Gastrocnemius medialis (tissue), 4 donors: ENCODE measurements at places on chromosomes 11 and 22. TPM values are rescaled to one million over a fixed set of nuclear protein-coding genes. Genes with fewer than 3 reads are reported as not detected.

Gene OR52I2
- total RNA-seq = not detected

Gene COA4
- total RNA-seq = 80.6 TPM

- H3K27me3 ChIP-seq = no peaks in the 10 kb centered on the region
- H3K4me3 ChIP-seq = peak within 1 kb of the TSS; percentile 92
- DNase-seq = peak; percentile 96
Observed at GRCh38 chr22:20916916-20917810, at the start of gene CRKL. Gene CRKL, plus strand, starts transcription at chr22:20917407. Its CDS starts 528 bp downstream, at chr22:20917935.

GRCh38 chr11:57205041-57205641 lies 23.4 kb downstream of the LRRC55 start:
- H3K36me3 ChIP-seq = no peaks in the 10 kb centered on the region
- H3K27ac ChIP-seq = no peak overlapping the region
- no peak overlapping the region for H3K4me3 ChIP-seq
- no peak for DNase-seq
- peaks cover 35% of the 10 kb centered on the region for H3K4me1 ChIP-seq

DNA sequence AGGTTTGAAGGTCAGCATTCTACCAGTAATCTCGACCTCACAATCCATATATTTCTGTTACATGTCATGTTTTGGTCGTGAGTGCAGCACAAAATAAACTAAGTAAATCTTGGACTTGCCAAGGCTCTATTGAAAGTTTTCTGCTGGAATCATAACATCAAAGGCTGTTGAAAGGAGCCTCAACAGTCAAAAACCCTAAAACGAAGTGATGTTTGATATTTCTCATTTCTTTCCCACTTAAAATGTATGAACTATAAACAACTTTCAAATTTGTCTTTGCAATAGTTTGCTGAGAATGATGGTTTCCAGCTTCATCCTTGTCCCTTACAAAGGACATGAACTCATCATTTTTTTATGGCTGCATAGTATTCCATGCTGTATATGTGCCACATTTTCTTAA lies 1118.5 kb downstream of the LRRC4C start:
- H3K4me3 ChIP-seq = no peak overlapping the region
- H3K4me1 ChIP-seq = no peaks in the 10 kb centered on the region
- no peak for DNase-seq

GRCh38 chr11:83093634-83094033 lies 21.9 kb upstream of the RAB30 start:
- DNase-seq = no peak
- peaks cover 19% of the 10 kb centered on the region for H3K4me1 ChIP-seq
- H3K27ac ChIP-seq = peak overlapping the region; percentile 51
- no peaks in the 10 kb centered on the region for H3K27me3 ChIP-seq
- H3K4me3 ChIP-seq = no peak overlapping the region
- no peaks in the 10 kb centered on the region for H3K36me3 ChIP-seq

DNA sequence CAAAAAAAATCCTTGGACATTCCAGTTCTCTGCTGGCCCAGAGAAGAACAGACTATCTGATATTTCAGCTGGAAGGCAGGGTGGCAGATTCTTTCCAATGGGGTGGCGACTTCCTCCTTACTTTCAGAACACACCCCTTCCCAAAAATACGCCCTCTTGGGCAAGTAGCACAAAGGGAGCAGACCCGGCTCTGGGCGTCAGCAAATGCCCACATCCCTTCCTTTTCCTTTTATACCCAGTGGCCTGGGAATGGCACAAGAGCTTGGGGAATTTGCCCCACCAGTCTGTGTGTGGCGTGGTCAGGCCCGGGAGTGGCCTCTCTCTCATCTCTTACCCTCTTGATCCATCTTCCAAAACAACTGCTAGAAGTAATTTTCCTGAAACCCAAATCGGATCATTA lies 33.0 kb upstream of the NUP160 start:
- no peaks in the 10 kb centered on the region for H3K36me3 ChIP-seq
- no peak overlapping the region for H3K4me3 ChIP-seq
- no peaks in the 10 kb centered on the region for H3K27me3 ChIP-seq
- no peaks in the 10 kb centered on the region for H3K4me1 ChIP-seq
- peak; percentile 8 for DNase-seq
- H3K27ac ChIP-seq = no peak overlapping the region

DNA sequence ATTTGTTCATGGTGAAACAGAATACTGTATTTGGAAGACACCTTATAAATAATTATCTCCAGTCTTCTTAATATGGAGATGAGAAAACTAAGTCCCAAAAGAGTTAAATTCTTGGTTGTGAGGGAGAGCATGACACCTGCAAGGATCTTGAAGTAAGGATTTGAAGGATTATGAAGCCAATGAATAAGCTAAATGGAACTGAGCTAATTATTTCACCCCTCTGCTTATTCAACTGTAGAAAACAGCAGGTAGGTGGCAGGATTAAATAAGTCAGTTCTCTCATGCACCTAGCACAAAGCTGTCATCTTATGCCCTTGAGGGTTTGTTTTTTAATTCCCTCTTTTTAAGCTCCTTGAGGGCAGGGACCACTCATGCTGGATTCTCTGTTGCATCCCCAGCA lies 457.3 kb downstream of the ETS1 start:
- H3K4me3 ChIP-seq = no peak overlapping the region
- no peaks in the 10 kb centered on the region for H3K36me3 ChIP-seq
- H3K27ac ChIP-seq = no peak overlapping the region
- no peaks in the 10 kb centered on the region for H3K27me3 ChIP-seq
- no peaks in the 10 kb centered on the region for H3K4me1 ChIP-seq

- H3K4me3 ChIP-seq = no peak overlapping the region
- H3K36me3 ChIP-seq = no peaks in the 10 kb centered on the region
Observed at GRCh38 chr11:100863080-100863581, 176.0 kb downstream of the ARHGAP42 start.

DNA sequence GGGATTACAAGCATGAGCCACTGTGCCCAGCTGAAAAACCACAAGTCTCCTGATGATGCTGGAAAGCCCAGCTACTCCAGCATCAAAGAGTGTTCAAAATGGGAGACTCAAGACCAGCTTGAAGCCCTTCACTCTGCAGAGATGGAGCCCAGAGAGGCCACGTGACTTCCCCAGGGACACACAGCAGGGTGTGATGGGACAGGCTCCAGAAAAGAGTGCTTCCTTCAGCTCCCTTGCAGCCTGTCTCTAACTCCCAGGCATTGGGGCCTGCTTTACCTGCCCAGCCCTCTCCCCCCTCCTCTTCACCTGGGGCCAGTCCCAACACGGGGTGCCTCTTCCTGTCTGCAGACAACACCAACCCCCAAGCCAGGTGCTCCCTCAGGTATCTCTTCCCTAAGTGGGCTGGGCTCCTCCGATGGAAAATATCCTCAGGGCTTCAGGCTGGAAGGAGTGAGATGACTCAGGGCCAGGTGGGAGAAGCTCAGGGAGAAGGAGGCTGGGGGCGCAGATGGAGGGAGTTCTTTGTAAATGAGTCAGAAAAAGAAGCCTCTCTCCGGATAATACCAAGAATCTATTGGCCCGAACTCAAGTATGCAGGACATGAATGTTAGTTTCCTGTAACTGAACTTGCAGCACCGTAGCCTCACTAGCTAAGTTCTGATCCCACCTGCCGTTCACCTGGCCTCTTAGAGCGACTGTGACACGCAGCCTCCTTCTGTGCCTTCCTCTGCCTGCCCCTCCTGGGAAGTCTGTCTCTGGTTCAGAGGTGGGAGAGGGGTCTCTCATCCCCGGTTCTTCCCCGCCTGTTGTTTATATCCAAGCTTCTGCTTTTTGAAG lies 326.6 kb downstream of the MN1 start:
- no peak for DNase-seq
- H3K36me3 ChIP-seq = no peaks in the 10 kb centered on the region
- H3K27me3 ChIP-seq = no peaks in the 10 kb centered on the region
- no peak overlapping the region for H3K4me3 ChIP-seq
